ENCODE measurements at places on chromosomes 11 and 22.
A peak's percentile ranks its signal among the peaks of the same experiment; 100 is the strongest.

DNA sequence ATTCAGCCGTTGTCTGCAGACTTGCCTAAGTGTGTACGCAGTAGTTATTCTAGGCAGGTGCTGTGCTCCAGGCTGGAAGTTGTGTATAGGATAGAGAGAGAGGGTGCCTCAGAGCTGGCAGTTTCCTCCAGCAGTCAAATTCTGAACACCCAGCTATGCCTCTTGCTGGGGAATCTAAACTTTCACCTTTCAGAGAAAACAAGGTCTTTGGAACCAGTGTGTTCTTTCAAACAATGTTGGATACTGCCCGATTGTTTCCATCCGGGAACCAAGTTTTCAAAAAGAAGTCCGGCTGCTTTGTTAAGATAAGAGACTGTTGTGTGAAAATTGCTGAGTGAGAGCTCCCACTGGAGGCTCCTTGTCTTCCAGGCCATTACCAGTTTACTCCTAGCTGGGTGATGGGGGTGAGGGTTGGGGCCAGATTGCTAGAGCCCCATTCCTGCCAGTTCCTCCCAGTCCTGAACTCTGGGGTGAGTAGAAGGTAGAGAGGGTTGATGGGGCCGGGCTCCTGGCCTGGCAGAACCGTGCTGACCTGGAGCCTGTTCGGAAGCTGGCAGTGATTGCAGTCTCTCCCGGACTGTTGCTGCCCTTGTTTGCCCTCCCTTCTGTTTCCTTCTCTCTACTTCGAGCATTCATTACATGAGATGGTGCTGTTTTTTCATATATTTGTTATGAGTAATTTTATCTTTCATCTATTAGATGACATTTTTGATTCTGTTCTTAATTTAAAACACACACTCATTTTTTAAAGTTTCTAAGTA, 150.2 kb downstream of the TEAD1 start:
- no peak for DNase-seq

GRCh38 chr11:84871116-84871515, 756.0 kb downstream of the DLG2 start:
- DNase-seq, result no peak

DNA sequence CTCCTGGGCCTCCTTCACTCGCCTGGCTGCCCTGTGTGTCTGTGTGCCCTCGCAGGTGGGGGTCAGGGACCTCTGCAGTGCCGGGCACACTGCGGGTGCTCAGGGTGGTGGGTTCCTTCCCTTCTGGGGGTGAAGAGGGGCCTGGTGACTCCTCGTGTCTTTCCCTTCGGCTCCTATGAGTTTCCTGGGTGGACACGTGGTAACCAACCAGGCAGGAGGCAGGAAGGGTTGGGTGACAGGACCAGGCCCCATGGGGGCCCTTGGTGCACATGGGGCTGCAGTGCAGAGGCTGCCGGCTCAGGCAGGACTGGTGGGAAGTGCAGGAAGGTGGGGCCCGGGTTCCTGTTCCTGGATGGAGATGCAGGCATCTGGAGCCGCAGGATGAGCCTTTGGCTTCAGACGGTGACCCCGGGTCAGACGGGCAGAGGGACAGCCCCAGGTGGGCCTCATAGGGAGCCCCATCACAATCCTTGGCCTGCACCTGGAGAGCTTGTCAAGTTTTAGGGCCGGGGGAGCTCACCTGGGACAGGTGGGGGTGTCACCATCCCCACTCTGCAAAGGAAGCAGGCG, 9.6 kb downstream of the FRMD8 start:
- DNase-seq, result no peak

- DNase-seq, result no peak
These were observed 3.6 kb downstream of the SHISAL1 start for GRCh38 chr22:44309137-44309536.

GRCh38 chr11:47538741-47539565, 14.0 kb downstream of the CELF1 start:
- DNase-seq, result no peak

- DNase-seq, result peak; percentile 47
These were observed 437.8 kb upstream of the CCDC90B start for GRCh38 chr11:83723999-83724398.

DNA sequence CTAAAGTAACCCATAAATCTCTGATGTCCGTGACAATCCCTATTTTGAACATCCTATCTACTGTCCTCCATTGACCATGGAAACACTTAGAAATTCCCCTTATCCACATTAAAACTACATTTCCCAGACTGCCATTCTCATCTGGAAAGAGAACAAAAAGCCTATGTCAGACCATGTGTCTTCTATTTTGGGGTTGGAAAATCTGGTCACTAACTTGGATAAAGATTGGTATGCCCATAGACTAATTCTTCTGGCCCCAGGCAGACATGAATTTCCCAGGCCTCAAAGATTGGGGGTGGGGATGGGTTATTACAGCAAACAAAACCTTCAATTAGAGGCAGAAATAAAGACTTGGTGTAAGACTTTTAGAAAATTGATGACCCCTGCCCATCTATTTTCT, 30.9 kb upstream of the CREB3L1 start:
- no peak for DNase-seq

DNA sequence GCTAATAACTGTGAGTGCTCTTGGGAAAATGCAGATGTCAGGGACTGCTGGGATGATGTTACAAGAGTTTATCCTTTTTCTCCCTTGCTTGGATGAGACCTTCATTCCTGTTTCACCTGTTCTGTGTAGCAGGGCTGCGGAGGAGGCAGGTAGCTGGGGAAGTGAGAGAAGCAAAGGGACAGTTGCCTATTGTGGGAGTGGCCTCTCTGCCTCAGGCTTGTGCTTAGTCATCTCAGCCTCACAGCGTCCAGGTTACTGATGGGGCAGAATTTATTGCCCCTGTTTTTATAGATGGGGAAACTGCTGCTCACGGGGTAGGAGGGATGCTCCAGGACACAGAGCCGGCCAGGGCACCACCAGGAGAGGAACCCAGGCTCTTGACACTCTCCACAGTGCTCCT, 1.7 kb downstream of the STX3 start:
- DNase-seq, result no peak

DNA sequence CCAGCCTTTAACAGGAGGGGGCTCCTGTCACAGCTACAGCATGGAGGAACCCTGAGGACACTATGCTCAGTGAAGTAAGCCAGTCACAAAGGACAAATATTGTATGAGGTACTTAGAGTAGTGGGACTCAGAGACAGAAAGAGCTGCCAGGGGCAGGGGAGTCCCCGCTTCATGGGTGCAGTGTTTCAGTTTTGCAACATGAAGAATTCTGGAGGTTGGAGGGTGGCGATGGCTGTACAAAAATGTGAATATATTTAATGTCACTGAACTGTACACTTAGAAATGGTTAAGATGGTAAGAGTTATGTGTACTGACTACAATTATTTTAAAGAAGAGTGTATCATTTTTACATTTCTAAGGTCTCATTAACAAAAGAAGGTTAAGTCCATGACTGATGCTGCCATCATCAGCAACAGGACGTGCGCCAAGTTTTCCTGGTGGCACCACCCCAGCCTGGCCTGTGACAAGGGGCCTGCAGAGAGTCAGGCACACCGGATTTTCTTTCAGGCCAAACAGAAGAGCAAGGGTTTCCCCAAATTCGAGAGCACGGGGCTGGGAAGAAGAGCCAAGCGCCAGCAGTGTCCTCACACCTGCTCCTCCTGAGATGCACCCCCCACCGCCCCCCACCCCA, 22.1 kb downstream of the YPEL1 start:
- DNase-seq, result no peak

- no peak for DNase-seq
These were observed 29.3 kb downstream of the RPUSD4 start for GRCh38 chr11:126181939-126182730.

DNA sequence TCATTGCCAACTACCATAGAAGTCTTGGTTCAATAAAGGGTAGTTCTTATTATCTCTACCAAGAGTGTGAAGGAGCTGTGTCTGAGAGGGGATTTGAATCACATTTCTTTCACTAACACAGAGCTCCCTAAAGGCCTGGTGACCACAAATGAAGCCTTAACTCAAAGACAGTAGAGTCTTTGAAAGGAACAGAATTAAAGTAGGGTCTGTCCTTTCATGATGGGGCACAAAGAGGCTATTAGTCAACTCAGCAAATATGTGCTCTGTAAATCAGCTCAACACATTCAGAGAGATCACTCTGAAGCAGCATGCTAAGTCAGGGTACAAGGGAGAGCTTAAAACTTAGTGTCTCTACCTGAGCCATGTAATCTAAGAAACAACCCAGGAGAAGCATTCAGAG, 212.4 kb upstream of the SYN3 start:
- DNase-seq, result no peak
